Activated CD8-positive, alpha-beta memory T cell treated with anti-CD3 and anti-CD28 coated beads, Interleukin-2, amount 10 ng/mL, durations not matched to agents 7 days and 5 days (primary cell): ENCODE measurements at places on chromosomes 16 and 17. TPM values are rescaled to one million over a fixed set of nuclear protein-coding genes. Genes with fewer than 3 reads are reported as not detected.

KRTAP9-2 gene
- total RNA-seq = not detected

GRCh38 chr16:50067290-50067853 is 1.6 kb downstream of the HEATR3 start:
- DNase-seq = peak; percentile 81

- DNase-seq = peak; percentile 88
These were observed 3.7 kb upstream of the MYL4 start for GRCh38 chr17:47205419-47205963.

PRR35 gene
- total RNA-seq = not detected

GRCh38 chr16:766820-767640 is 6.5 kb downstream of the MSLN start:
- no peak for DNase-seq

DNA sequence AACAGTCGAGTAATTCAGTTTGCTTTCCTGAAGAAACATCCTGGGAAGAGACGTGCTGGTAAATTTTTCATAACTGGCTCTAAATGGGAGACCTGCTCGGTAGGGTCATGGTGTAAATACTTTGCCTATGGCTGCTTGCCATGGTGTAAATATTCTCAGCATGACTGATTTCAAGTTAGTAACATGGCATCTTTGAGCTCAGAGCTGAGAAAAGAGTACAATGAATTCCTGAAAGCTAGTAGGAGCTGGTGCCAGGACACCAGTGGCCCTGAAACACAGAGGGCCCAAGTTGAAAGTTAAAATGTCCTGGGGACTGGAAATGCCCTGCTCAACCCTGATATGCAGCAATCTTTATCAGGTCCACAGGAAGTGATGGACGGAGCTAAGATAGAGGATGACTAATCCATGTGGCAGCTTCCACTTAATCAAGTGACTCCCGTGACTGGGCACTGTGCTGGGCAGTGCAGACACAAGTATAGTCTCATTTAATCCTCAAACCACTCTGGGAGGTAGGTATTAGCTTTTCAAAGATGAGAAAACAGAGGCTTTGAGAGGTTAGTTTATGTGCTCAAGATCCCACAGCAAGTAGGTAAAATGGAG is 130.1 kb upstream of the ADAMTS18 start:
- no peak for DNase-seq

C1QTNF8 gene
- total RNA-seq = not detected

C16orf96 gene
- total RNA-seq = not detected

DNA sequence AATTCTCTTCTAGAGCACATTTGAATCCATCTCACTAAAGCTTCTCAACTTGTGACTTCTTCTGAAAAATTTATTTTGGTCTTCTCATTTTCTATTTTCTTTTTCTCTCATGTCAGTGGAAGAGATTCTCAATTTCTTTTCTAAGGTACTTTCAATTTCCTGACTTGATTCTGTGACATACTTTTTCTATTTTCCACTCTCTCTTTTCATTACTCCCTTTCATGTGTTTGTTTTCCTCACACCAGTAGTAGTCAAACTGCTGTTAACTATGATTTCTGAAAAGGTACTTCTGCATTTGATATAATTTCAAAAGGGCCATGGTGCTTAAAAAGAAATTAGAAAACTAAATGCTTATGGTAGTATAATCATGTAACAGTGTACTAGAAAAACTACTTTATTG is 41.9 kb downstream of the NFAT5 start:
- no peak for DNase-seq

NTN1 gene
- 0.28 TPM for total RNA-seq

DNA sequence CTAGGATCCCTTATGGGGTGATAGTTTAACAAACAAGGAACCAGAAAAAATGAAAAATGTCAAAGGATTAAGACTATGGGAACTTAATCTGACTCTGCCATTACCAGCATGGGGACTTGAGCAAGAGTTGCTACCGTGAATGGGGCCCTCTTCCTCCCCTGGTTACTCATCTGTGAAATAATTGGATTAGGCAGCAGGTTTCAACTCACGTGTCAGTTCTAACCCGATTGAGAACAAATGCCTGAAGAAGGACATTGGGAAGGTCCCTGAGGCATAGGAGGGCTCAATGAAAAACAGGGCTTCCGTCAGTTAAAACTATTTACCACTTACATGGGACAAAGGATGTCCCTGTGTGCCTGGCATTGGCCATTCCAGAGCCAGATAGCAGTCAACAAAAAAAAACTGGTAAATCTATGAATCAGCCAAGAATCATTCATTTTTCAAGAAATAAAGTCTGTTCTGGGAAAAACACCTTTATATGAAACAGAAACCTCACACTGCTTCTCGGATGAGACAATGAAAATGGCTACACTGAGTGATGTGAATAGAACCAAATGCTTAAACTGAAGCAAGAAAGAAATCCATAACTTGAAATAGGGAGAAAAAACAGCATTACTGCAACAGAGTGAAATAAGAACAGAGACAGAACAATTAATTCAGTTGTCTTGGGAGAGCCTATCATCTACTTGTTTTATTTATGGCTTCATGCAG is 104.3 kb downstream of the ADAMTS18 start:
- no peak for DNase-seq

- peak; percentile 60 for DNase-seq
These were observed 14.1 kb downstream of the CD7 start for GRCh38 chr17:82302991-82303943.

DNA sequence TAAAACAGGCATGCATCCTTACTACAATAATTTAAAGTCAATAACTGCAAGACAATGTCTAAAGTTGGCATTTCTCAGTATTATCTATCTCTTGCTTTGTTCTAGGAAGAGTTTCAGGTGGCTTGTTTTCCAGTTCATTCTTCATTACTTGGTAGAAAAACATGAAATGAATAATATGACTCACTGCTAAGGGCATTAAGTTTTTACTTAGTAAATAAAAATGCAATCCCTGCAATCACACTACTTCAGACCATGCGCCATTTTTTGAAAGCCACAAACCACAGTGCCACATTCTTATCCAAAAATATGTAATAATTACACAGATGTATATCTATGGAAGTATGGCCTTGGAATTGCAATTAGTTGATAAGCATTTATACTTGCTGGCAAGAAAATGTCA is 55.4 kb downstream of the CREBBP start:
- no peak for DNase-seq

GRCh38 chr16:4319454-4320421 is 3.9 kb downstream of the GLIS2 start:
- peak; percentile 89 for DNase-seq
